ENCODE measurements at places on chromosomes 1 and 21. TPM values are rescaled to one million over a fixed set of nuclear protein-coding genes. Genes with fewer than 3 reads are reported as not detected.
A peak's percentile ranks its signal among the peaks of the same experiment; 100 is the strongest.

DNA sequence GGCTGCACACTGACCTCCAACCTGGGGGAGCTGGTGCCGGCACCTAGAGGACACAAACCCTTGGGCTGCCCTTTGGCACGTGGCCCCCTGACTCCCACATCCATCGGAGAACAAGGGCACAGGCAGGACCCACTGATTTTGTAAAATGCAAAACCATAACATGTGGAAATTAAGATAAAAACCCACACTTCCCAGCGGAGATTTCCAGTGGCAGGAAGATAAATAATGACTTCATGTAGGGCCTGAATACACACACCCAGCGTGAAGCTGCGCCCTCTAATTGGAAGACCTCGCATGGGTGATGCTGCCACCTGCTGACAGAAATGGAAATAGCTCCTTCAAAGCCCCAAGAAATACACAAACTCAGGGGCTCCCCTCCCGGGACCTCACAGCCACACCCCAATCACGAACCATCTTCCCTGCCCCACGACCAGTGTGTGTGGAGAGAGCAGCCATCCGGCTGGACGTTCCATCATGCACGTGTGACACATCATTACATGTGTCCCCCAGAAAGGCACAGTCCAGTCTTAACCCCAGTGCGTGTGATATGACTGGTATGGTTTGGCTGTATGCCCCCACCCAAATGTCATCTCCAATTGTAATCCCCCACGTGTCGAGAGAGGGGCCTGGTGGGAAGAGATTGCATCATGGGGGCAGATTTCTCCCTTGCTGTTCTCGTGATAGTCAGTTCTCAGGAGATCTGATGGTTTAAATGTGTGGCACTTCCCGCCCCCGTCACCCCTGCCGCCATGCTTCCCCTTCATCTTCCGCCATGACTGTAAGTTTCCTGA lies 5.7 kb upstream of the TPRG1L start:
- no peak overlapping the region for H3K4me3 ChIP-seq
- no peak overlapping the region for H3K27ac ChIP-seq
- peaks cover 18% of the 10 kb centered on the region for H3K4me1 ChIP-seq
- DNase-seq: peak; percentile 80

- no peaks in the 10 kb centered on the region for H3K36me3 ChIP-seq
- H3K27me3 ChIP-seq: no peaks in the 10 kb centered on the region
- no peak overlapping the region for H3K4me3 ChIP-seq
- no peak for DNase-seq
Measured at GRCh38 chr1:53256511-53257453, 18.5 kb upstream of the MAGOH start.

RGS1 gene
- 124 TPM for polyA plus RNA-seq

- no peak overlapping the region for H3K4me3 ChIP-seq
- no peak overlapping the region for H3K27ac ChIP-seq
- H3K4me1 ChIP-seq: peaks cover 6% of the 10 kb centered on the region
Measured at GRCh38 chr1:159884296-159884695, 15.7 kb downstream of the CFAP45 start.

- DNase-seq: peak; percentile 49
- peaks cover 5% of the 10 kb centered on the region for H3K36me3 ChIP-seq
- peak overlapping the region; percentile 87 for H3K4me3 ChIP-seq
- no peaks in the 10 kb centered on the region for H3K27me3 ChIP-seq
- peak overlapping the region; percentile 27 for H3K27ac ChIP-seq
Measured at GRCh38 chr1:15411593-15412137, 2.0 kb downstream of the EFHD2 start.

GRCh38 chr21:38500073-38500472 lies 1.8 kb upstream of the ERG start:
- no peaks in the 10 kb centered on the region for H3K36me3 ChIP-seq
- no peak for DNase-seq
- no peaks in the 10 kb centered on the region for H3K27me3 ChIP-seq
- H3K4me1 ChIP-seq: no peaks in the 10 kb centered on the region
- no peak overlapping the region for H3K4me3 ChIP-seq

DNA sequence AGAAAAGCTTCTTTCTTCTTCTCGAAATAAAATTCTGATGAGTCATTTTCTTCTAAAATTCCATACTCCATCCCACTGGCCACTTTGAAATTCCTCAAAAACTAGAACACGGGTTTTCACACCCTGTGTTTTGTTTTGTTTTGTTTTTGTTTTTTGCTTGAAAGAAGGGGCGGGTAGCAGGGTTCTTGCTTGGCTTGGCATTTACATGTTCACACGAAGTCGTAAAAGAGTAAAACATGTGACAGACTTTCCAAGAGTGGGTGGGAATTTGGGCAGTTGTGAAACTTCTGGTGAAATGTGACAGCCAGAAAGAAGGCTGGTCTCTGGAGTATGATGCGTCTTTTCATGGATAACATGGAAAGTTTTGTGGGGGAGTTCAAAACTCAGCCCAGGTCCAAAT lies 47.1 kb upstream of the FMN2 start:
- no peak for DNase-seq
- H3K36me3 ChIP-seq: no peaks in the 10 kb centered on the region
- H3K4me1 ChIP-seq: no peaks in the 10 kb centered on the region
- no peak overlapping the region for H3K27ac ChIP-seq
- no peaks in the 10 kb centered on the region for H3K27me3 ChIP-seq

GRCh38 chr21:41536076-41536826 lies 28.3 kb upstream of the TMPRSS2 start:
- H3K27ac ChIP-seq: no peak overlapping the region
- peaks cover 6% of the 10 kb centered on the region for H3K27me3 ChIP-seq
- no peak overlapping the region for H3K4me3 ChIP-seq
- H3K4me1 ChIP-seq: no peaks in the 10 kb centered on the region
- DNase-seq: no peak
- H3K36me3 ChIP-seq: no peaks in the 10 kb centered on the region

DNA sequence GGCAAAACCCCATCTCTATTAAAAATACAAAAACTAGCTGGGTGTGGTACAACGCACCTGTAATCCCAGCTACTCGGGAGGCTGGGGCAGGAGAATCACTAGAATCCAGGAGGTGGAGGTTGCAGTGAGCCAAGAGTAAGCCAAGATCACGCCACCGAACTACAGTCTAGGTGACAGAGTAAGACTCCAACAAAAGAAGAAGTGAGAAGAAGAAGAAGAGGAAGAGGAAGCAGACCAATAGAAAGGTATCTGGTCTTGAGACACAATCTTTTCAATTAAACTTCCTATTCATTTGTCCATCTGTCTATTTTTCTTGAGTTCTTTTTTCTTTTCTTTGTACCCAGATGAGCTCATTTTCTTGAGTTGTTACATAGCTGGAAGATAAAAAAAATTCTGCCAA lies 55.7 kb upstream of the ACADM start:
- H3K27me3 ChIP-seq: no peaks in the 10 kb centered on the region
- no peak overlapping the region for H3K4me3 ChIP-seq
- no peaks in the 10 kb centered on the region for H3K36me3 ChIP-seq
- no peak overlapping the region for H3K27ac ChIP-seq

ORC1 gene
- polyA plus RNA-seq: 0.61 TPM

GRCh38 chr1:40856656-40857302 lies 5.4 kb downstream of the CITED4 start:
- DNase-seq: no peak
- no peak overlapping the region for H3K27ac ChIP-seq
- H3K4me3 ChIP-seq: no peak overlapping the region
- H3K4me1 ChIP-seq: peaks cover 10% of the 10 kb centered on the region
- H3K27me3 ChIP-seq: no peaks in the 10 kb centered on the region

DNA sequence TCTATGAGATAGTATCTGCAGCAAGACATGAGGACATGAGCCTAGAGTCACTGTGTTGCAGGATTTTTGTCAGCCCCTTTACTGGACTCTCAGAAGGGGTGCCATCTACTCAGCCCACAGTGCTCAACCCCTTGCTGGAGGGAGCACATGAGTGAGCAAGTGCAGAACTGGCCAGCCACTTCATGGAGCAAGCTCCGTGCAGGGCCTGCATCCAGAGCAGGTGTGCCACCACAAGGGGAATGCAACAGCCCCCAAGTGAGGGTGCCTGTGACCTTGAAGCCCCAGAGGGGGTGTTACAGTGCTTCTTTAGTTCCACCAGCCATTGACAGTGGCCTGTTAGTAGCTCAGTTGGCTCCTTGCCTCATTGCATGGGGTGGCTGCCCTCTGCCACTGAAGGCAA lies 649.7 kb downstream of the PLPP3 start:
- no peak overlapping the region for H3K27ac ChIP-seq
- DNase-seq: no peak
- H3K27me3 ChIP-seq: no peaks in the 10 kb centered on the region
- H3K4me3 ChIP-seq: no peak overlapping the region
- no peaks in the 10 kb centered on the region for H3K4me1 ChIP-seq
- no peaks in the 10 kb centered on the region for H3K36me3 ChIP-seq

DNA sequence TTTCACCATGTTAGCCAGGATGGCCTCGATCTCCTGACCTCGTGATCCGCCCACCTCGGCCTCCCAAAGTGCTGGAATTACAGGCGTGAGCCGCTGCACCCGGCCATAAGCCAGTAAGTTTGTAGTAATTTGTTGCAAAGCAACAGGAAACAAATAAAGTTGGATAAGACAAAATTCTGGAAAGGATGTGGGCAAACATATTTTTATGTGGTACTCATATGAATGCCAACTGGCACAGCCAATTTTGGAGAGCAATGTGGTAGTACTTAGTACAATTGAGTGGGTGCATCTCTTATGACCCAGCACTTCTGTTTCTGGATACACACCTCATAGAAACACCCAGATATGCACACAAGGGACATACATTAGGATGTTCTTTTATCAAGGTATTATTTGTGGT lies 8.4 kb upstream of the IL12RB2 start:
- no peaks in the 10 kb centered on the region for H3K36me3 ChIP-seq
- no peaks in the 10 kb centered on the region for H3K27me3 ChIP-seq
- no peaks in the 10 kb centered on the region for H3K4me1 ChIP-seq
- H3K4me3 ChIP-seq: no peak overlapping the region

DNA sequence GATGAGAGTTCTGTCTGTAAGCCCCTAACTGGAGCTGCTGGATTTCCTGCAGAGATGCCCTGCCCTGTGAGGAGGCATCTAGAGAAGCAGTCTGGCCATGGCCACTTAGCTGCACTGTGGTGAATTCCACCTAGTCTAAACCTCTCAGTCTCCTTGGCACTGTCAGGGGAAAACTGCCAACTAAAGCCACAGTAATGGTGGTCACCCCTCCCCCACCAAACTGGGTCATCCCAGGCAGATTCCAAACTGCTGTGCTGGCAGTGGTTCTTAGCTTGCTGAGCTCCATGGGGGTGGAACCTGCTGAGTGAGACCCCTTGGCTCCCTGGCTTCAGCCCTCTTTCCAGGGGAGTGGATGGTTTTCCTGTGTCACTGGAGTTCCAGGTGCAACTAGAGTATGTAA lies 740.6 kb downstream of the RWDD3 start:
- H3K36me3 ChIP-seq: no peaks in the 10 kb centered on the region
- no peak overlapping the region for H3K4me3 ChIP-seq
- H3K27ac ChIP-seq: no peak overlapping the region
- DNase-seq: no peak
- H3K4me1 ChIP-seq: no peaks in the 10 kb centered on the region

- no peak overlapping the region for H3K27ac ChIP-seq
- no peak overlapping the region for H3K4me3 ChIP-seq
- DNase-seq: no peak
- no peaks in the 10 kb centered on the region for H3K4me1 ChIP-seq
- H3K36me3 ChIP-seq: no peaks in the 10 kb centered on the region
Measured at GRCh38 chr1:228804640-228805413, 69.5 kb downstream of the RHOU start.

ZMYND12 gene
- 2.7 TPM for polyA plus RNA-seq

DNA sequence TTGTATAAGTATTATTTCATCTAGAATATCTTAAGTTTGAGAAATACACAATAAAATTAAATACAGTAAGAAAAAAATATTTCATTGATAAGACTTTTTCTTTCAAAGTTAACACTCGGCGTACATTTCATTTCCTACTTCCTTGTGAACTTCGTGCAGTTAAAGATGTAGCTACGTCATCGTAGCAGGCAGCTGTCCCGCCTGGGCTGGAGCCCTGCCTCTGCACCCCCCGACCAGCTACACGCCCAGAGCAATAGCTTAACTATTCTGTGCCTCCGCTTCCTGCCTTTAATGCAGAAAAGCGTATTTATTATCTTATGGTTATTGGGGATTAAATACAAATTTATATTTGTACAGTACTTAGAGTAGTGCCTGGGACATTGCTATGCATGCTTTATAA lies 53.5 kb downstream of the CLSTN1 start:
- no peaks in the 10 kb centered on the region for H3K36me3 ChIP-seq
- no peaks in the 10 kb centered on the region for H3K4me1 ChIP-seq
- no peak for DNase-seq

KCNT2 gene
- polyA plus RNA-seq: 1.1 TPM

- H3K27me3 ChIP-seq: peaks cover 62% of the 10 kb centered on the region
- H3K27ac ChIP-seq: peak overlapping the region; percentile 86
Measured at GRCh38 chr1:1000357-1001056, 610 bp upstream of the HES4 start.

GRCh38 chr1:180636138-180636537 lies 4.3 kb downstream of the XPR1 start:
- no peak for DNase-seq
- H3K4me3 ChIP-seq: no peak overlapping the region
- no peak overlapping the region for H3K27ac ChIP-seq
- H3K27me3 ChIP-seq: no peaks in the 10 kb centered on the region

SPRR2D gene
- 0.88 TPM for polyA plus RNA-seq

DNA sequence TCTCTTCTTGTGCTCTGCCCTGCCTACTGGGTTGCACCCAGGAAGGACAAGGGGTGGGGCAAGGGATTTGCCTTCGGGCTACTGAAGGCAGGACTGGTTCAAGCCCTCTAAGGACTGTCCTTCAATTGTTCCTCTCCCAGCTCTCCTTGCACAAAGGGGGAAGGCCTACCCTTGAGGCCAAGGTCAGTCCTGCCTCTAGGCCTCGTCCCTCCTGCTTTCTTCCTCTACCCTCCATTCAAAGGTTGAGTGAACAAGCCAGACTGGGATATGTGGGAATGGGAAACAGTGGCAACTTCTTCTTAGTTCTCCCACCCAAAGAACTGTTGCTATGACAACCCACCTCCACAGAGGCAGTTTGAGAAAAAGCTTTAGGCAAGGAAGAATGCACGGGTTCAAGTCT lies 2.7 kb downstream of the LURAP1 start:
- no peaks in the 10 kb centered on the region for H3K36me3 ChIP-seq
- no peak overlapping the region for H3K27ac ChIP-seq
- peaks cover 18% of the 10 kb centered on the region for H3K4me1 ChIP-seq
- peak; percentile 58 for DNase-seq
- no peak overlapping the region for H3K4me3 ChIP-seq

KRTAP19-1 gene
- not detected for polyA plus RNA-seq

GRCh38 chr1:91611483-91611917 lies 110.8 kb downstream of the CDC7 start:
- H3K4me1 ChIP-seq: no peaks in the 10 kb centered on the region
- H3K4me3 ChIP-seq: no peak overlapping the region
- no peaks in the 10 kb centered on the region for H3K36me3 ChIP-seq
- H3K27ac ChIP-seq: no peak overlapping the region
